Right ventricle myocardium superior (tissue), 1 donor: ENCODE measurements at places on chromosomes 1 and 21. TPM values are rescaled to one million over a fixed set of nuclear protein-coding genes. Genes with fewer than 3 reads are reported as not detected.

Gene ALPL
- total RNA-seq: 9.4 TPM

Gene KRTAP10-10
- not detected for total RNA-seq

GRCh38 chr21:25550352-25551120 is 56.7 kb downstream of the MRPL39 start:
- DNase-seq: no peak

- no peak for DNase-seq
Observed at GRCh38 chr1:102097451-102097850, 100.7 kb upstream of the OLFM3 start.

DNA sequence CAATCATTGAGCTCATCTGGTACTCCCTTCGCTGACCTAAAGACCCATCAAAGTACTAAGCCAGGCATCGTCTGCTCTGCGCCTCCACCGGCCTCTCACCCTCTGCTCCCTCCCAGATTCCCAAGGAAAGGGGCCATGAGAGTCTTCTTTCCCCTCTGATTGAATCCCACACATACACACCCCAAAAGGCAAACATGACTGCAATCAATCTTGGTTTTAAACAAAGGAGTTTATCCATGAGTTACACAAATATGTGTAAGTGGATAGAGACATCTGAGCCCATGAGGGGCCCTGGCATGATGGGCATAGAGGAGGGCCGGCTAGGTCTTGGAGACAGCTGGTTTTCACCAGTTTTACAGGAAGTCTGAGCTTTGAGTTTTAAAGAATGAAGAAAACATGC is 50.9 kb downstream of the CAPN2 start:
- no peak for DNase-seq

DNA sequence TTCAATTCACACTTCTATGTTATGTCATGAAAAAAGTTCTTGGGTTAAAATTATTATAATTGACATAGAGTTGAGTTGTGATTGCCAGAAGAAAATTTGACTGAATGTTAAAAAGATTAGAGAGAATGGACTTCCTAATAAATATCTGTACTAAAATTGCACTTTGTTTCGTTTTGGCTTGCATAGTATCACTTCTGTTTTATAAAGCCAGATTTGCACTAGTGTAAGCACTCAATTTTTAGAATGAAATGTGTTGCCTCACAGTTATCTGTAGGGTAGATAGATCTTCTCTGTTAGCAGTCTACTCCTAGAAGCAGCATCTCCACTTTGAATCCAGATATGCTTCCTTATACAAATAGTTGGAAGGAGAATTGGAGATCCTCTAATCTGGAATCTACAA is 95.2 kb upstream of the MPC2 start:
- DNase-seq: no peak

GRCh38 chr1:22229379-22229778 is 86.5 kb upstream of the WNT4 start:
- no peak for DNase-seq
